ENCODE measurements at places on chromosomes 13 and 19.

DNA sequence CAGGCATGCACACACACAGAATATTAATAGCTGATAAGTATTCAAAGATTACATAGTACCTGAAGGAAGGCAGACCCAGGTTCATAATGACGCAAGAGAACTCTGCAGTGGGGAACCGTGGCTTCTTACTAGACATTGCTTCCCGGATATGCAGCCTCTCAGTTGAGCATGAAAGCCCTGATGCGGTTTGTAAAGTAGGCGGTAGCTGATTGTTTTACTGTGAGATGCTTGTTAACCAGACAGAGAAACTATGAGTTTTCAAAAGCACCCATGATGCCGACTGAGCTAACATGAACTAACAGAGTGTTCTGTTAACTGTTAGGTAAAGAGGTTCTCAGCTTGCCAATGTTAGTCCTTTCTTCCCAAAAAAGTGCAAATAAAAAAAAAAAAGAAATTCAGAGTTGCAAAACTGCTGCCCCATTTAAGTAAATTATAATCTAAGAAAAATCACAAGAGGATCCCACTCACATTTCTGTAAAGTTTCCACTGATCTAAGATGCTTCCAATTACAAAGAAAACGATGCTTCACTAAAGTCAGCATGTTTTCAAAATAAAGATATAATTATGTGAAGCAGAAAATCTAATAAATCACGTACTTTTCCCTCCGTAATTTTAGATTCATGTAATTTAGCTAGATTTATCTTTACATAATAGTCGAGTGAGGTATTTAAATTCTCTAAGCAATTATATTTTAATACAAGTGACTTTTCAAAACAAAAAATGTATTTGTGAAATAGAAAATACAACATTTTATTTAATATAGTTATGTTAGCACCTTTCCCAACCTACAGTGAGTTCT, 2.2 kb downstream of the FLT1 start:
- peak; percentile 46 for DNase-seq

GRCh38 chr13:40191186-40191980, 475.1 kb downstream of the FOXO1 start:
- no peak for DNase-seq

DNA sequence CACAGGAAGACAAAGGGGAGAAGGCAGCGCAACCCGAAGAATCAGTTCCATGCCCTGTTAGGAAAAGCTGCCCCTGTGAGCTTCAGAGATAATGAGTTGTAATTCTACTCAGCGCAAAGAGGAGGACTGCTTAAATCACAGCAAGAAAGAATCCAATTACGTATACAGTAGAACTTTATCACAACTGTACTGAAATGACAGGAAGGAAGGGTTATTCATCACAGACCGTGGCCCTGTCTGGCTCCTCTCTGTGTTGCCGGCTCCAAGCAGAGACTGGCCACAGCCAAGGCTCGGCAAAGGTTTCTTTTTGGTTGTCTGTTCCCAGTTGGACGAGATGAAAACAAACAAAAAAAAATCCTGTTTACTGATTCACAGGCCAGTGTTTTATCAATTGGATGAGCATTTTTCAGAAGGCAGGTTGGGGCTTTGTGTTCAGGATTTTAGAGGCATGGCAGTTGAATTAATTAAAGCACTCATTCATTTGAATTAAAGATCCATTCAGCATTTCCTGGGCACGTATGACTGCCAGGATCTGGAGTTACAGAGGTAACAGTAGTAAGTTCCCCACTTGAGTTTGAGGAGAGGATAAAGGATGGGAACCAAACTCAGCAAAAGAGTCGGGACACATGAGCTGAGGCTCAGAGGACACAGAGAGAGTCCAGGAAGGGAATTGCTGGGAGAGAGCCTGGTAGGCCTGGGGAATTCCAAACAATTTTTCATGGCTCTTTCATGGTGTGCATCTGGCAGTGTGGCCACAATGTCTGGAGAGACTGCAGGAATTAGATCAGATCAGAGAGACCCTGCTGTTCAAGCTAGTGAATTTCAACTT, 341.0 kb downstream of the DNAJC15 start:
- no peak for DNase-seq

- no peak for DNase-seq
Measured at GRCh38 chr13:41613984-41614661, 156.8 kb downstream of the RGCC start.

- DNase-seq, result no peak
Measured at GRCh38 chr13:25965596-25965995, 86.2 kb downstream of the SHISA2 start.

- no peak for DNase-seq
Measured at GRCh38 chr19:8938576-8938975, 71.6 kb downstream of the MUC16 start.

GRCh38 chr19:40499320-40499719, 32.5 kb downstream of the SPTBN4 start:
- DNase-seq, result no peak

DNA sequence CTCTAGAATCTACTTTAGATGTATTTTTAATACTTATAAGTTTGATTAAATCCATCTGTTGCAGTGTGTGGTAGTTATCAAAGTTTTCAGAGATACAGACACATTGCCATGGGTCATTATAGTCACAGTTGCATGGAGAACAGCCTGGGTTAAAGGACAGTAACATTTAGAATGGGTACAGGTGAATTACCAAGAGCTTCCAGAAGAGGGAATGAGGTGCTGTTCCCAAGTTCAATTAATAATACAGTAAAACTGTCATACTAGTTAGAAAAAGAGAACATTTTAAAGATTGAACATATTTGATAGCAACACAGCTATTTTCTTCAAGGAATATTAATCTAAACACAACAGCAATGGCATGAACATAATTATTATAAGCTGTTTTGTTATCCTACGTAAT, 322.6 kb upstream of the SLC10A2 start:
- no peak for DNase-seq

- no peak for DNase-seq
Measured at GRCh38 chr19:39936020-39936419, 1.6 kb upstream of the FCGBP start.

DNA sequence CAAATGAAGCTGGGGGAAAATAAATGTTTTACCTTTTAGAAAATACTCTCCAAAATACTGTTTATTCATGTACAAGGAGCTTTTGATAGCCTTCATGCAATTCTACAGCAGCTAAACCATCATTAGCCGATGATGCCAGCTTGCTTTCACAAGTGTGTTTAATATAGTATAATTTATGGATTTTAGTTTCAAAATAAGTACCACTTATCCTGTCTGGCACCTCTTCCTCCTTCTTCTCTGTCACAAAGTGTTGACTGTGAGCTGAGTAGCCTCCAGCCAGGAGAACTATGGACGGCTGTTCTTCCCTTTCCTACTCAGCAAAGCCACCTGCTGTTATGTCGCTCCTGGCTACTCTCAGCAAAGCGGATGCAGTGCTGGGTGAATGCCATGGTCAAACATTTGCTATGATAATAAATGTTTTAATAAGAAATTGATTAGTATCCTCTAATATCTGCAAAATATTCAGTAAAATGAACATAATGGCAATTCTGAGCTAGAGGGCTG, 238.2 kb downstream of the LIG4 start:
- DNase-seq, result no peak

- peak; percentile 60 for DNase-seq
Measured at GRCh38 chr13:20160306-20161274, at the start of gene GJA3. GJA3 (minus strand) TSS chr13:20161052; CDS start chr13:20143288, 17,764 bp downstream.

DNA sequence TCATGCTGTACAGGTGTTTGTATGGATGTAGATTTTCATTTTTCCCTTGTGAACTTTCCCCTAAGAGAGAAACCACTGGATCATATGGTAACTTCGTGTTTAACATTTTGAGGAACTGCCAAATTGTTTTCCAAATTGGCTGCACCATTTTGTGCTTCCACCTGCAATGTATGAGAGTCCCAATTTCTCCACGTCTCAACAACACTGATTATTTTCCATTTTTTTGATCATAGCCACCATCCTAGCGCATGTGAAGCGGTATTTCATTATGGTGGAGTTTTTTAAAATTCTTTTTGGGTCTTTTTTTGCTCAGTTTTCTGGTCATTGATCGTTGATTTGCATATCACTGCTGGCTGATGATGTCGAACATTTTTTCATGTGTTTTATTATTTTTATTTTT, 5.0 kb downstream of the NDUFA13 start:
- DNase-seq, result no peak

DNA sequence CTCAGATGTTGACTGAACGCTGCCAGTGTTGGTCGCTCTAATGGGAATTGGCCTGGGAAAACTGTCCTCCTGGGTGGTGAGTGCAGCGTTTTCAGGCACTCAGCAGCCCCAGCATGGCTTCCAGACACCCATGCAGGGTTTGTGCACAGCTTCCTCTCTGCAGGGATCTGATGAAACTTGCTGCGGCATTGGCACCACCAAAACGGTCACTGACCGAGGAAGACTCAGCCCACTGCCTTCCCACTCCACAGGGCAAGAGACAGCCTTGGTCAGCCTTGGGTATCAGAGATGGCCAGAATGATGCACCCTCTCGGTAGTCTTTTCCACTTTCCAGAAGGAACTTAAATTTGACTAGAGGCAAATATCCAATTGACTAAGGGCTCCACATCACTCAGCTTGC, 398.9 kb downstream of the IRS2 start:
- DNase-seq, result no peak

GRCh38 chr13:49388091-49388635, 55.7 kb downstream of the CAB39L start:
- DNase-seq, result no peak

GRCh38 chr19:24052811-24053210, 34.2 kb upstream of the ZNF254 start:
- no peak for DNase-seq

DNA sequence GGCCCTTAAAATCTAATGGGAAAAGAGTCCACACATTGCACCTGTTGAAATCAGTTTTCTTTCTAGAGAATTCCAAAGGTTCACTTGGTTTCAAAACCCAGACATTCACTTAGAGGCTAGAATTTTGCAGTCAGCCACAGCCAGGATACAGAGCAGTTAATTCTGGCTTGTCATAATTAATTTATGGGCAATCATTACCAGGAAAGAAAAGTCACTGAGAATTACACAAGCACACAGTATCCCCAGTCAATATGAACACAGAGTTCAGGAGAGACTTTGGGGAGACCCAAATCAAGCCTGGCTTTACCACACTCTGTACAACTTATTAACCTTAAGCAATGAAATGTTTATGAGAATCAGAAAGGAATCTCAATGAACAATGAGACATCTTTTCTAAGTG, 224.3 kb upstream of the SOX21 start:
- DNase-seq, result no peak

DNA sequence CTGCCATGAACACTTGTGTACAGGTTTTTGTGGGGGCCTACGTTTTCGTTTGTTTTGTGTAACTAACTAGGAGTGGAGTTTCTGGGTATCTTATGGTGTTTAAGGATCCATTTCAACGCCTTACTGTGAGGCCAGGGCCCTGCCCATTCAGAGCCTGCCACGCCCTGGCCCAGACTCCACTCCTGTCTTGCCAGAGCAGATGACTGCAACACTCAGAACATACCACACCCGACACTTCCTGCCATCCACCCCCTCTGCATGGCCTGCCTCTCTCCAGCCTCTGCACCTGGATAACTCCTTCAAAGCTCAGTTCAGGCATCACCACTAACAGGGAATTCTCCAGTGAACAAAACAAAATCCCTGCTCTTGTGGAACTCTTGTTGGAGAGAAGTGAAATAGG, 43.2 kb downstream of the RGCC start:
- DNase-seq, result peak; percentile 31

GRCh38 chr13:109192306-109192705, 562.9 kb downstream of the MYO16 start:
- DNase-seq, result no peak

GRCh38 chr13:27793507-27794367, 1.5 kb downstream of the GSX1 start:
- DNase-seq, result no peak

- peak; percentile 27 for DNase-seq
Measured at GRCh38 chr19:3034656-3035541, 5.8 kb upstream of the TLE2 start.

DNA sequence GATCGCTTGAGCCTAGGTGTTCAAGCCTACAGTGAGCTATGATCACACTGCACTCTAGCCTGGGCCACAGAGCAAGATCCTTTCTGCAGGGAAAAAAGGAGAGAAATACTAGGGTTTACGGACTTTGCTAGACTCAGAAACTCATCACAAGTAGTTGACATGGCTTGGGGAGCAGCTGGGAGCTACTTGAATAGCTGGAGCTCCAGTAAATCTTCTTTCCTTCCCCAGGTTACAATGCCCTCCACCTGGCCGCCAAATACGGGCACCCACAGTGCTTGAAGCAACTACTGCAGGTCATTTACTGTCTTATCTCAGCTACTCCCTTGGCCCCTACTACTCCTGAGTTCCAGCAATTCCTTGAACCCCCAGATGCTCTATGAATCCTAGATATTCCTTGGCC, 19.3 kb downstream of the ANKRD24 start:
- no peak for DNase-seq

GRCh38 chr13:39567569-39567968, 35.4 kb downstream of the LHFPL6 start:
- no peak for DNase-seq

GRCh38 chr19:41945135-41945766, 13.9 kb downstream of the RABAC1 start:
- DNase-seq, result peak; percentile 84

GRCh38 chr13:92164822-92165221, 766.4 kb downstream of the GPC5 start:
- DNase-seq, result no peak

DNA sequence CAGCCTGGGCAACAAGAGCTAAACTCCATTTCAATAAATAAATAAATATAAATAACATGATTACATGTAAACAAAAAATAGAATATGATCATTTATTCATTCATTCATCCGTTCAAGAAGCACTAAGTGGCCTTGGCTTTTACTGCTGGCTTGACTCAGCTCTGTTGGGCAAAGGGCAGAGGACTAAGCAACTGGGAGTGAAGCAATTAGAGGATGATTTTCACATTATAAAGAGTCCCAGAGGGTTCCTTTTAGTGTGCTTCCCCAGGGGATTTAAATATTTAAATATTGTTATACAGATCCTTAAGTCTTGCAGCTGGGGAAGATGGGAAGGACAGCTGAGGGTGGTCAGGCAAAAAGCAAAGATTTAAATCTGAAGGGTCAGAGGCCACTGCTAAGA, 34.9 kb upstream of the FLT1 start:
- no peak for DNase-seq

- DNase-seq, result no peak
Measured at GRCh38 chr13:32676242-32676641, 90.0 kb downstream of the PDS5B start.

DNA sequence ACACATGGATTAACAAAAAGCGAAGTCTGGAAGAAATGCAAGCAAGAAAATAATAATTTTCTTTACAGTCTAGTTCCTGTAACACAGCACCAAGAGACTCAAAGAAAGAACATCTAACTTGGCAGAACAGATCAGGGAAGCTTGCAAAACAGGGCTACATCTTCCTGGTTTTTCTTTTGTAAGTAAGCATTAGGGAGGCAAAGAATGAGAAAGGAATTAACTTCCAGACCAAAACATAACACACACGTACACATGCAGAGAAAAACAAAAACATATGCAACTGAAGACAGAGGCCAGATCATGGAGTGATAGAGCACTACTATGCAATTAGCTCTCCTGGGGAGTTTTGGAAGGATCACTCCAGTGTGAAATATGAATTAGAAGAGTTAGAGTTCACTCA, 120.5 kb downstream of the DIAPH3 start:
- no peak for DNase-seq

All from CD4-positive, alpha-beta T cell (primary cell).